ENCODE measurements at places on chromosomes 3 and 15. TPM values are rescaled to one million over a fixed set of nuclear protein-coding genes. Genes with fewer than 3 reads are reported as not detected.

DNA sequence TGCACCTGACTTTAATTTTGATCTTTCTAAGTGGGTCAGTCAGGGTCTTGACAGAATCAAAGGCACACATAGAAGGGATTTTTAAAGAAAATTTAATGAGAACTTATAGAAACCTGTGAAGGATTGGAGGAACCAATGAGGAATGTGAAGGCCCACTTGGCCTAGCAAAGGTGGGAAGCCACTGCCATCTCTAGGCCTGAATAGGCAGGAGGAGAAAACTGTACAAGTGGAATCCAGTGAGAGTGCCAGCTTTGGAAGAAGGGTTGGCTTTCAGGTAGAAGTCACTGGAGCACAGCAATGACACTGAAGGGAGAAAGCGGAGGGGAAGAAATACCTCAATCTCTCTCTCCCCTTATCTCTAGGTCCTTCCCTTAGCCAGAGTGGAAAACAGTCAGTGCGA is 380.7 kb upstream of the KCNMB2 start:
- DNase-seq, result no peak

- DNase-seq, result no peak
Observed at GRCh38 chr15:33021806-33022389, 172.6 kb downstream of the FMN1 start.

GRCh38 chr3:160797356-160797755 is 41.3 kb downstream of the PPM1L start:
- DNase-seq, result no peak

- DNase-seq, result no peak
Observed at GRCh38 chr15:41284427-41285177, 47.8 kb downstream of the OIP5 start.

GRCh38 chr15:74906067-74906449 is 593 bp downstream of the FAM219B start:
- peak; percentile 50 for DNase-seq

DNA sequence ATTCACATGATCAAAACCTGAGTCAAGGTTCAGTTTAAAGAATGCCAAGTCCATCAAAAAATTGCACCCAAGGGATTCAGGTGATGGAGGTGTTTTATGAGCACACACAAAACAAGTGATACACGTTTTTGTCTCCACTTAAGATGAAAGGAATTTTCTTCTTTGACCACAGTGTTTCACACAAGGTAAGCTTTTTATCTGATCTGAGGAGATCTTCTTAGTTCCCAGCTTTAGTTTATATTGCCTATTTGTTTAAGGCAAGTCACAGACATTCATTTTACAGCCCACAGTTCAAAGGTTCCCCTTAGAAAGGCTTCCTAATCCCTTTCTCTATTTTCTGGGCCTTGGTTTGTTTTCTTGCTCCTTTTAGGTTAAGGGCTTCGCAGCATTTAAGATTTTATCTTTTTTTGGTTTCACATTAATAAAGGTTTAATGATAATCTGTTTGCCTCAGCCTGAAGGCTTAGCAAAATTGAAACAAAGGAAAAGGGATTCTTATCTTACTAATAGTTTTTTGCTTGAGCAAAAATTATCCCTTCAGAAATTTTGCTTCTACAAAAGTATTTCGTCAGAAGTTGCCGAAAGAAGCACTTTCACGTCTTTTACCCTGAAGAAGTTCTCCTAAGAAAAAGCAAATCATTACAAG is 420.5 kb upstream of the NAALADL2 start:
- DNase-seq, result no peak

DNA sequence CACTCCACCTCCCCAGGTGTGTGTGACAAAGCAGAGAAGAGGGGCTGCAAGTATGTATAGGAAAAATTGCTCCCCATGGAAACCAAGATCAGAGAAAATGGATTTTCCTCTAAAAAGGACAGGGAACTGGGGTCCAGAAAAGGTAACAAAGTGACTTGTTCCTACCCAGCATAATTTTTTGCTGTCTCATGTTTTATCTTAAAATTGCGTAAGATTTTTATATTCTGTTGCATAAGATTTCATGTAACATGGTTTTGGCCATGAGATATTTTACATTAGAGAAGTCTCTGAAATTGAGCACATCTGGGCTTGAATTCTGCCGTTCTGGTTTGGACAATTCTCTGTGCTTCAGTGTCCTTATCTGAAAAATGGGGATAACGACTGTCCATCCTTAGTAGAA is 335.7 kb upstream of the RORA start:
- DNase-seq, result no peak

DNA sequence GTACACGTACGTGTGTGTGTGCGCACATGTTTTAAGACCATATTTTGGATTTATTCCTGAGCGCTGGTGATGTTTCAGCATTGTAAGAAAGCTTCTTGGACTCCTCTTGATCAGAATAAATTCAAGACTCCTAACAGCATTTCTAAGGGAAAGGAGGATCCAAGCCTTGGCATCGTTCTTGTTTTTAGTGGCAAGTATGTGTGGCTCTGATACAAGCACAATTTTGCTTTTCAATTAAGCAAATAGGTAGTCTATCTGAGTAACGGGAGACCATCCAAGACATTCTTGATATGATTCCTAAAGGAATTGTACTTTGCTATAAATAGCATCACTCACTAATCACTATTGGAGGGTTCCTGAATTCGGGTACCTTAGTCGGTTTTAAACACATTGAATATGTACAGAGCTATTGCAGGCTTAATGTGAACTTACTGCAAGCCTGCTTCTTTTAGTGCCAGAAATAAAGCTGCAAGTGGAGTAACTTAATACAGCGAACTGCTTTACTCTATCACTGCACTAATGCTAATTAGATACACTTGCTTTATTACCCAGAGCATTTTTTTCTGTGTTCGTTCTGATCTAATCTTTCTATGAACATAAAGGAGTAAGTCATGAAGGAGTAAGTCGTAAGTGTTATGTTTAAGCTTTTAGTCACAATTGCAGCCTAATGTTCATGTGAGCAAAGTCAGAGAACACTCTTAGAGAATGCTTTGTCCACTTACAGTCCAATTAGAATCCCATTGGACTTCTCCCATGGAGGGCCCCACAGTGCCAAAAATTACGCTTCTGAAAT is 186.3 kb downstream of the MCTP2 start:
- DNase-seq, result no peak

DNA sequence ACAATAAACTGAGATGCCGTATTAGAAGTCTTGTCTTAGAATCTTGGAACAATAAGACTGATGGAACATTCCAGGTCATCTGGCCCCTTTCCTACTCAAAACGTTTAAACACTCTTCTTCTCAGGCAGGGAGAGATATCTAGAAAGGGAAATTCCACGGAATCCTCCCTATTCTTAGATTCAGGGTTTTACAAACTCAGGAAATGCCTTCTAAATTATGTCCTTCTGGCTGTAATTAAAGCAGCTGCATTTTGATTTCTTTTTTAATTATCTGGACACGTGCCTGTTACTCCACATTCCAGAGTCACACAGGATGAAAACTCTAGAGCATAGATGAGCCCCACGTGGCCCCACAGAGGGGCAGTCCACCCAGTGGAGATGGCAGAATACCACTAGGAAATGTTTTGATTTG is 41.5 kb upstream of the MTMR10 start:
- DNase-seq, result no peak

DNA sequence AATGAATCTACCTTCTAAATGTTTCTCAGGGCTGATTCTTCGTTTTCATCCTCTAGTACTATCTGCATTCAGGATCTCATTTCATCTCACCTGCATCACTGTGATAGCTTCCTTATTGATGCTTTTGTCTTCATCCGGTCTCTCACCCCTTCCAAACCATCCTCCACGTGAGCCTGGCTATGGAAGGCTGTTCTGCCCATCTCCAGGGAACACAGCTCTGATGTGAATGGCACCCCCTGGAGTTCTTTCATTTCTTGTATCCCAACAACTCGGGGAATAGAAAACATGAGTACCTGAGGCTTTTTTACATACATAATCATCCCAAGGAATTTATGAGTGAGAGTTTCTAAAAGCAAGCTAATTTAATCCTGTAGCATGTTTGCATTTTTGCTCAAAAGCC is 8.8 kb upstream of the DPPA4 start:
- no peak for DNase-seq

GRCh38 chr3:81549388-81549787 is 212.1 kb downstream of the GBE1 start:
- no peak for DNase-seq

DNA sequence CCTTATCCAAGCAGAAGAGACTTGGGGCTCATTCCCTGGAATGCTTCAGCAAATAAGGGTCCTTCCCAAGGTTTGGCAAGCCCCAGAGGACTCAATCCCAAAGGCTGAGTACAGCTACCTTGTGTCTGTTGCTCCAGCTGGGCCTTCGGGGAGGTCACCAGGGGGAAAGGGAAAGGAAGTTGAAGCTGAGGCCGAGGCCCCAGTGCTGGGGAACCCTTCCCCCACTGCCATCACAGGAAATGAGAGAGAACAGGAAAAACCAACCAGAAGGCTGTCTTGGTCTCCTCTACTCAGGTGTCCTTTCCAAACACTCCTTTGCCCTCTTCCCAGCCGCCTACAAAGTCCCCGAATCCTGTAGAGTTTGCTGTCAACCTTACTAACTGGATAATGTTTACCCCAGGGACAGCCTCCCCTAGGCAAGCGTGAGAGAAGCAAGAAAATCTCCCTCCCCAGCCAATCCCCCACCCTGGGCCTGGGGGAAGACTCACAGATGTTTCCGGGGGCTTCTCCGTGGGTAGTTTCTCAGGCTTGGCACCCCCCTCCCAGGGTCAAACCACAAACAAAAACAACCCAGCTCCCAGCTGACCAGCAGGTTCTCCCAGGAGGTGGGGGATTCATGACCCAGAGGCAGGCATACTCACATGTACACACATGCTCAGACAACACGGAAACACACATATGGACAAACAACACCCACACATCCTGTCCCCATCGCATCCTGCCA is 5.5 kb downstream of the CSRNP1 start:
- peak; percentile 41 for DNase-seq

DNA sequence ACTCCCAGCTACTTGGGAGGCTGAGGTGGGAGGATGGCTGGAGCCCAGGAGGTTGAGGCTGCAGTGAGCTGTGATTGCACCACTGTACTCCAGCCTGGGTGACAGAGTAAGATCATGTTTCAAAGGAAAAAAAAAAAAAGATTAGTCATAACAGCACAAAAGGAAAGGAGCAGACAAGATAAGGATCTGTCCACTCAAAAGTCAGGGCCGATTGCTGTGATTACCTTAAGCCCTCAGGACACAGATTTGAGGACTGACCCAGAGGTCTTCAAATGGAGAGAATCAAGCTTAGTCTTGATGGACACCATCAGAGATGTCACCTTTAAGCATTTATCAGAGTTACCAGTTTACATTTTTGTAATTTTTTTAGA is 23.9 kb upstream of the HEG1 start:
- DNase-seq, result no peak

- DNase-seq, result no peak
Observed at GRCh38 chr15:59873644-59874272, 130.4 kb upstream of the FOXB1 start.

DNA sequence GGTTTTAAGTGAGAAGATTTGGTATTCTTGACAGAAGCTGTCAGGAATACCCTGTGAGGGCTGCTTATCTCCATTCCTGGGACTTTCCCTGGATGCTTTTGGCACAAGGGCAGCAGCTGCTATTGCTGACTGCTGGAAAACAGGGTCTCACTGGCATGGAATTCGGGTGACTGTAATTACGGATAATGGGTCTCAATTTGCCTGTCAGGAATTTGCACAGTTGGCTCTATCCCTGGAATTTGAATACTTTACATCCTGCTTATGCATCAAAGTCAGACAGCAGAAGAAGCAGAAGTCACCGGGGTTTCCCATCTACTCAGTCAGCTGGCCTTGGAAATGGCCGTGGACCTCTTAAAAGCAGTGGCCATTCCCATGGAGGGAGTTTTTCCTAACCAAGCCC is 25.9 kb upstream of the AKAP13 start:
- no peak for DNase-seq

DNA sequence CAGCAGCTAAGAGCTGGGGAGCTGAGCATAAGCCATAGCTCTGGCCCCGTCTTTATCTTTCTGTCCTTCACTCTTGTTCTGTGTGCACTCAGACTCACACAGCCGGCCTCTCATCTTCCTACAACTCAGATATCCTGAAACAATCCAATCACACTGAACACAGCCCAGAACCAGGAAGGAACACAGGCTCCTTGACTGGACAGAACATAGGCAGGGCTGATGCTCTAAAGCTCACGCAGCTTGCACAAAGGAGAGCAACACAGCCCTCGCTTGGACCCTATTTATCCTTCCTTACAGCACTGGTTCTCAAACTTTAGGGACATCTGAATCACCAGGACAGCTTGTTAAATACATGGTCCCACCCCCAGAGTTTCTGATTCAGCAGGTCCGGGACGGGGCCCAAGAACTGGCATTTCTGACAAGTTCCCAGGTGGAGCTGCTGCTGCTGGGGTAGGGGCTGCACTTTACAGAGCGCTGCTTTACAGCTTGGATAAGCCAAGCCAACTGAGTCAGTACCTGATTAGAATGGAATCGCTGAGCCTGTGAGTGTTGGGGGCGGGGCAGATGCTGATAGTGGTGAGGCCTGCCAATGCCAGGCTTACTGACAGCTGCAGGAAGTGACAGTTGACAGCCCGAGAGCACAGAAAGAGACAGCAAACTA is 65.1 kb downstream of the MRPL46 start:
- no peak for DNase-seq

DNA sequence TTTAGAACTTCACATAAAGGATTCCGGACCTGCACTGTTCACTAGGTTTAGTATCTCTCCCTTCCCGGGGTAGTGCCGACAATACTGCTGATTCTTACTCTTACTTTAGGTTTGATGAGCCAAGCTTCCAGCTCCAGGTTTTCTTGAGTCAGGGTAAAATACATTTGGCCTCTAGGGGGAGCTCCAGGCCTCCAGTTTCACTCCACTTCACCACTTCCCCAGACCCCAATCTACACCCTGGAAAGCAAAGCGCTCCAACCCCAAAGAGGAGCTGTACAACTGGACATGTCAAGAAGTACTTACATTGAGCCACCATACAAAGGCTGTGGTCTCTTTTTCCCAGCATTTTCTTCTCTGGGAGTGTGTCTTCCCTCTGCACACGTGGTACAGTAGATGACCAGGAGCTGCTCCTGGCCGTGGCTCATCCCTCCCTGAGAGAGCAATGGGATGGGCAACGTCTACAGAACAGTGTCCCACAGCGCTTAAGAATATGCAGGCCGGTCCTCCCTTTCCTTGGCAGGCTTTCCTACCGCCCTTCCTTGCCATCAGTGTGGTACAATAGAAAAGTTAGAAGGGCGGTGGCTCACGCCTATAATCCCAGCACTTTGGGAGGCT is 93.9 kb upstream of the CCDC80 start:
- peak; percentile 68 for DNase-seq

GRCh38 chr15:97623091-97623661 is 337.3 kb upstream of the ARRDC4 start:
- DNase-seq, result no peak

The CLDN18 gene
- total RNA-seq, result not detected

The IRAK2 gene
- total RNA-seq, result 0.20 TPM

The CPNE9 gene
- total RNA-seq, result 54.6 TPM

The HYAL1 gene
- total RNA-seq, result 0.96 TPM

The CORO2B gene
- total RNA-seq, result 16.3 TPM

The NUSAP1 gene
- total RNA-seq, result 19.3 TPM

The CASR gene
- not detected for total RNA-seq

The SSUH2 gene
- 0.66 TPM for total RNA-seq

The C3orf85 gene
- total RNA-seq, result not detected

The CYP8B1 gene
- not detected for total RNA-seq

Data from glutamatergic neuron (in vitro differentiated cells).